ENCODE measurements at places on chromosomes 2 and 18.

- DNase-seq = no peak
These were observed 122.9 kb downstream of the NCK2 start for GRCh38 chr2:105867587-105867986.

- no peak for DNase-seq
These were observed 376.5 kb downstream of the TMEM182 start for GRCh38 chr2:103138123-103138901.

DNA sequence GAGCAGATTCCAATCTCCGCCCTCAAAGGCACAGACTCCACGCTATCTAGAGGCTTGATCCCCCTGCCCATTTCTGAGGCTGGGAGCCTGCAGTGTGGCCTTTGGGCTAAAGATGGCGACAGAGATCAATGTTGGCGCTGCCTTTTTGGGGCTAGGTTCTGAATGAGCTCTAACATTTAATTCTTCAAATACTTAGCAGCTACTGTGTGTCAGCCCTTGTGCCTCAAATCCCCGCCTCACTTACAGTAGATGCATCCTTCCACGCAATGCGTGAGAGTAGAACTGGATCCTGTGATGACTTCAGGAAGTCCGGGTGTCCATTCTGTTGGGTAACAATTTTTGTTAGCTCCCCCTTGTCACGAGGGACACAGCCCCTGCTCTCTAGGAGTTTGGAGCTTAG, 12.4 kb downstream of the IL1F10 start:
- DNase-seq = no peak

GRCh38 chr2:201978986-201979385, 54.7 kb upstream of the FZD7 start:
- no peak for DNase-seq

DNA sequence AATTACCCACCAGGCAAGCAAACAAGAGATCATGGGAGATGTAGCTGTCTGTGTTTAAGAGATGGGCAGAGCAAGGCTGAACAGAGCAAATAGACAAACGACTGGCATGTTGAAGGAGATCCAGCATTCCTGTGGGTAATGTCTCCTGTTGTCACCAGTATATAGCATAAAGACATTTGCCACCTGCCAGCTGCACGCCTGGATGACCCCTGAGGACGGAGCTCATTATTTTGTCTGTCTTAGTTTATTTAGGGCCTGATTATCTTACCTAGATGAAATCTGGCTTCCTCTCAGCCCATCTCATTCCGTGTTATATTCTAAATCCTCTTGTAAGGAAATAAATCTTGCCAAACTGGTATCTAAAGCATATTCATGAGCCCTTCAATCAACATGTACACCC, 510.3 kb upstream of the LINC00305 start:
- no peak for DNase-seq

DNA sequence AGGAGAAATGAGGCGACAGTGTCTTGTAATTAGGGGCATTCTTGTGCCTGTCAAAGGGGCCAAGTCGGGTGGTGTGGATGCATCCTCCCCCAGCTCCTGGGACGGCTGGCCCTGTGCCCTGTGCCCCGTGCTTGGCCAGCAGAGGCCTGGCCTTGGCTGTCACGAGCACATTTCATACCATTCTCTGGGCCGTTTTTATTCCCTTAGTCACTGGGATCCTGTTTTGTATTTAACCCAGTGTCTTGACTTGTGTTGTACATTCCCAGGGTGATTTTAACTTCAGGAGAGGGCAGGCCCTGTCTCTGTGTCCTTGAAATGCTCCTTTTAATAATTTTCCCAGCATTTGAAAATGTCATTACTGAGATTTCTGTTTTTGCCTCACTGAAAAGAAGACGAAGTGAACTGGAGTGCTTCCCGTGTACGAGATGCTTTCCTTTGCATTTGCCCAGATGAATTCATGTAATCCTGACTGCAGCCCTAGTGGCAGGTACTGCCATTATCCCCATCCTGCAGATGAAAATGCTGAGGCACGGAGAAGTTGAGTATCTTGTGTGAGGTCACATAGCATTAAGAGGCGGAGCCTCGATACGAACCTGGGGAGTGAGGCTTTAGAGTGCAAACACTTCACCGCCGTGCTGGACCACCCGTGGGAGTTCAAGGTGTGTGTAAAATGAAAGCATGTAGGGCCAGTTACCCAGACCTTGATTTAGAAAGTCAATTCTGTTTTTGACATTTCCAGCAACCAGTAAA, 57.0 kb downstream of the SH3RF3 start:
- no peak for DNase-seq

GRCh38 chr2:16661936-16662839, 3.4 kb downstream of the CYRIA start:
- no peak for DNase-seq

DNA sequence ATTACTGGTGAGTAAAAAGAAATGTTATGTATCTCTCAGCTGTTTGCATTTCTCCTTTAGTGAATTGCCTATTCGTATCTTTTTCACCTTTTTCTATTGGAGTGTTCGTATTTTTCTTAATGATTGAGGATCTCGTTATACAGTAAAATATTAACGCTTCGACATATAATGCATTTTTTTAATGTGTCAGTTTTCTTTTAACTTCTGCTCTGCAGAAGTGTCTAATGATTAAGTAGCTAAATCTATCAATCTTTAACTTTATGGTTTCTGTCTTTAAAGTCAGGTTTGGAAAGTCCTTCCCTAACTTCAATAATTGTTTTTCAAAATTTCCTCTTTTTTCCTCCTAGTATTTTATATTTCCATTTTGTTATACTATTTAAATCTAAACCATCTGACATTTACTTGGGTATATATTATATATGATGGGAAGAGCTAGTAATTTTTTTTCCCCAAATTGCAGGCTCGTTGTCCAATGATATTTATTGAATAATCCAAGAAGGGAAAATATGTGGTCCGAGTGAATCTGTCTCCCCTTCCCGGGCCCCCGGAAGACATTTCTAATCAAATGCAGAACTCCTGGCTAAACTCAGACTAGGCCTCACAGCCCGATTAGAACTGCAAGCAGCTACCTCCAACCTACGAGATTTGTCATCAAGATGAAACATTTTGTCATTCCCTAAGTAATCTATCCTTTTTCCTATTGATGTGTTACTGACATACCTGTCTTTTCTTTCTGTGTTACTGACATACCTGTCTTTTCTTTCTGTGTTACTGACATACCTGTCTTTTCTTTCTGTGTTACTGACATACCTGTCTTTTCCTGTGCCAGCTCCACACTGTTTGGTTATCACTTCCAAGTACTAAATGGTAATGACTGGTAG, 17.2 kb downstream of the PCBP1 start:
- no peak for DNase-seq

DNA sequence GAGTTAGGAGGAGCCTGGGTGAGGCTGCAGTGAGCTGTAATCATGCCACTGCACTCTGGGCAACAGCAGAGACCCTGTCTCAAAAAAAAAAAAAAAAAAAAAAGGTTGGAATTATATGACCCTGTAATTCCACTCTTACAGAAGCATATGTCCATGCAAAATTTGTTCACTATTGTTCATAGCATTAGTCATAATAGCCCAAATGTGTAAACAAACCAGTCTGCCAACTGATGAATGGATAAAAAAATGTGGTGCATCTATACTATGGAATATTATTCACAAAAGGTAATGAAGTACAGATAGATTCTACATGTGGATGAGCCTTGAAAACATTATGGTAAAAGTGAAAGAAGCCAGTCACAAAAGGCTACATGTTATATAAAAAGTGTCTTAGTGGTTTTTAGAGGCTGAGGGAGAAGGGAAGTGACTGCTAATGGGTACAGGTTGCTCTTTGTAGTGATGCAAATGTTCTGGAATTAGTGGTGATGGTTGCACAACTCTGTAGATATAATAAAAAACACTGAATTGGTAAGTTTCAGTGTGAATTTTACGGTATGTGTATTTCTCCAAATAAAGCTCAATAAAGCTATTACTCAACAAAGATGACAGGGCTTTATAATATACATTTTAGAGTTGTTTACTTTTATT, 9.4 kb downstream of the COA5 start:
- no peak for DNase-seq

DNA sequence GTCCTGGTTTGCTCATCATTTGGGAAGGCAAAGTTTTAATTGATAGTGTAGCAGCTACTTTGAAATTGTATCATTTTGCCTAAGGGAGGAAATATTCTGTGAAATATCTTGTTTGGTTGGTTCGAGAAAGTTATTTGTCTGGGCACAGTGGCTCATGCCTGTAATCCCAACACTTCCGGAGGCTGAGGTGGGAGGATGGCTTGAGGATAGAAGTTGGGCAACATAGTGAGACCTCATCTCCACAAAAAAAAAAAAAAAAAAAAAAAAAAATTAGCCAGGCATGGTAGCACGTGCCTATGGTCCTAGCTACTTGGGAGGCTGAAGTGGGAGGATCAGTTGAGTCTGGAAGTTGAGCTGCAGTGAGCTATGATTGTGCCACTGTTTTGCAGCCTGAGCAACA, 3.1 kb upstream of the ADGRF3 start:
- DNase-seq = no peak

- DNase-seq = no peak
These were observed 96.5 kb downstream of the EHBP1 start for GRCh38 chr2:62801814-62802523.

DNA sequence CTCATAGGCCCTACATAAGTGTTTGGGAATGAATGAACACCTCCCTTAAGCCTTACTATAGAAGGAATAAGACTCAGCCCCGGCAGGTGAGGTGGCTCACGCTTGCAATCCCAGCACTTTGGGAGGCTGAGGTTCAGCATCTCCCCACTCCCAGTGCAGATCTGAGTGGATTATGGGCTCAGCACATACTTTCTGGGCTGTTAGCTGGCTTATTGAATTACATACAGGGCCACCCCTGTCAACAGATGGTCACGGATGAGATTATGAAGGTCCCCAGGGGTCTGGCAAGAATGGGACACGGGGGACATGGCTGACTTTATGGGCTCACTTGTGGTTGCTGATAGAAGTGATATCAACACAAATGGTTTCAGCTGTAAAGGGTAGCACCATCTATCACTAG, 322.3 kb downstream of the TSN start:
- DNase-seq = no peak

- DNase-seq = no peak
These were observed 15.1 kb upstream of the LIPG start for GRCh38 chr18:49546719-49547273.

- DNase-seq = no peak
These were observed 10.7 kb downstream of the BAZ2B start for GRCh38 chr2:159605441-159606178.

DNA sequence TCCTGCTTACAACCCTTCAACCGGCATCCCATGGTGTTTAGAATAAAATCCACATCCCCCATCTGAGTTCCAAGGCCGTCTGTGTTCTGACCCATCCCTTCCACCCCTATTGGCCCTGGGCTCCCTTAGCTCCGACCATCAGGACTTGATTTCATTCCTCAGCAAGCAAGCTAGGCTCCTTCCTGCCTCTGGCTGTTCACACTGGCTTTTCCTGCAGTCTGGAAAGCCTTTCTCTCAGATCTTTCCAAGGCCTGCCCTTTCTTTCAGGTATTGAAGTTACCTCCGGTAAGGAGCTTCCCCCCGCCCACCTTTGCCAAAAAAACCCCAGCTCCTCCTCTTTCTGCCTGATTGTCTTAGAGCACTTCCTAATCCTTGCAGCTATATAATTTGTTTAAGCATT, 86.8 kb downstream of the CLIP4 start:
- no peak for DNase-seq

GRCh38 chr2:170157025-170157684, 20.8 kb upstream of the MYO3B start:
- DNase-seq = no peak

DNA sequence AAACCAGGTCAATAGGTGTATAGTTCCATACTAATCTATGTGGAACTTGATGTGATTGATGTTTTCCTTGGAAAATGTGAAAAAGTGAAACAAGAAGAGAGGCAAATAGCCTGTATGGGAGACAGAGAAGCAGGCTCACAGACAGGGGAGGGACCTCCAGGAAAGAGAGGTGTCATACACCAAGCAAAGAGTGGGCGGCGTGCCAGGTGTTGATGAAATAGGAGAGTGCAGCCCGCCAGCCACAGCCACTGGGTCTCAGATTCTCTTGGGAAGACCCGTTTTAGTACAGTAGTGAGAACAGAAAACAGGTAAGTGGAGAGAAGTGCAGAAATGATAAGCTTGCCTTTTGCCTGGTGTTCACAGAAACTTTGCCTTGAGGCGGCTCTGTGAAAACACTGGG, 301.9 kb downstream of the ZNF407 start:
- DNase-seq = no peak

DNA sequence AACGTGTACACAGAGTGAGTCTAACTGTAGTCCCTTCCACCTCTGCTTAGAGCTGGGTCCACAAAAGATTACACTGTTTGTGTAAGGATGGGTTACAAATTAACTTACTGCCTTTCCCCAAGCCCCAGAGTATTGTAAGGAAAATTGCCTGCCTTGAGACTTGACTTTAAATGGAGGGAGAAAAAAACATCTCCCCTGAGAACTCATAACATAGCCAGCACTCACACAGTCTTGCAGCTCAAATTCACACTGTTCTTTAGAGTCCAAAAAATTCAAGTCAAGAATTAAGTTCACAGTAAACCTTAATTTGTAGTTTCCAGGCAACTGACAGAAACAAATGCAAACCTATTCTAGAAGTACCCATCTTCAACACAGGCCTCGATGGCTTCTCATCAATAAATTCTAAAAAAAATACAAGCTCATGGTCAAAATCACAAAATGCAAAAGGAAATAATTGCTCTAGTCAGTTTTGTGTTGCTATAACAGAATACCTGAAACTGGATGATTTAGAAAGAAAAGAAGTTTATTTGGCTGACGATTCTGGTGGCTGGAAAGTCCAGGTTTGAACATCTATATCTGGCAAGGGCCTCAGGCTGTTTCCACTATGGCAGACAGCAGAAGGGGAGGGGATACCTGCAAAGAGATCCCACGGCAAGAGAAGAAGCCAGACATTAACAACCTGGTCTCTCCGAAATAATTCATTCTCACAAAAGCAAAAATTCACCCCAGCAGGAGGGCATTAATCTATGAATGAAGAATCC, 34.6 kb upstream of the TMEM17 start:
- no peak for DNase-seq

DNA sequence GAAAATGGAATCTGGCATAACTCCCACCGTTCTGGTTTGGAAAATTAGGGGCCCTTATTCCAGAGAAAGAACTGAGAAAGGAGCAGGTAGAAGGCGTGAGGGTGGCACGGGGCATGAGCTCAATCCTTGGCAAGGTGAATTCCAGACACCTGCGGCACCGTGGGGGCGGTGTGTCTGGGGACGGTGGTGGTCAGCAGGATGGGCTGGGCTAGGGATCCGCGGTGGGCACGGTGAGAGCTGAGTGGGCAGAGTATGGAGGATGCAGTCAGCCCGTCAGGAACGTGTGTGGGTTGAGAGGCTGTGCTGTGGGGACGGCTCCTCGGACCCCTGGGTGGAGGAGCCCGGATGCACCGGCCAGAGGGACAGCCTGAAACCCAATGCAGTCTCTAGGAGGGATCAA, 61.1 kb downstream of the GNAL start:
- no peak for DNase-seq

GRCh38 chr2:56753182-56753581, 569.4 kb downstream of the CCDC85A start:
- no peak for DNase-seq

- DNase-seq = no peak
These were observed 31.4 kb upstream of the MFSD6 start for GRCh38 chr2:190376591-190377245.
